SJCRH30 (cell line): ENCODE measurements at places on chromosomes 7 and 10.

DNA sequence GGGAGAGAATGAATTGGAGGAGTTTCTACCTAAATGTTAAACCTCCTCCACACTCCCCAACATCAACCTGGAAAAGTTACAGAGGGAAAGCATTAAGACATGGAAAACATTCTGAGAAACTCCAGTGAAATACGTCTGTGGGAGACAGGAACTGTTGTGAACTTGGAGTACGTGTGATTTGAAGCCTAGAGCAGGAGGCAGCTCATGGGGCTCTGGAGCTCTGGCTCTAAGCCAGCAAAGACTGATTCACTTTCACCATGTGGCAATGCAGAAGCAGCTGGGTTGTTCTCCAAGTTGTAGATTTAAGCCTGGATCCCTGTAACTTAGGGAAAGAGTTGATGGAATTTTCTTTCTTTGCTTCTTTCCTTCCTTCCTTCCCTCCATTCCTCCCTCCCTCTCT, 503.2 kb downstream of the NRG3 start:
- DNase-seq: peak; percentile 55

- DNase-seq: no peak
Measured at GRCh38 chr7:11505471-11505985, 326.5 kb downstream of the THSD7A start.

DNA sequence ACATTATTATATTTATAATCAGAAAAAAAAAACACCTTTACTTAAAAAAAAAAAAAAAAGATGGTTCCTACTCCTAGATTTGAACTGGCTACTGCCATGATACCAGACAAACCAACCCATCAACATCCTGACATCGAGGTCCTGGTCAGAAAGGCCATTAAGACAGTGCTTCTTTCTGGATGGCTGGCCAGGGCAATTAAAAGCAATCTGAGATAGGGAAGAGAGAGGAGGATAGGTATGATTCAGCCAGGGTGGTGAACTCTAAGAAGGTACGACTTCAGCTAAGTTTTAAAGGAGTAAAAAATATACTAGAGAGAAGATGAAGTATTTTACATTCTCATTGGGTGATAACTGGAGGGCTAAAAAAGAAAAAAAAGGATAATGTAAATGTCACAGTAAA, 139.0 kb downstream of the DOCK4 start:
- no peak for DNase-seq

DNA sequence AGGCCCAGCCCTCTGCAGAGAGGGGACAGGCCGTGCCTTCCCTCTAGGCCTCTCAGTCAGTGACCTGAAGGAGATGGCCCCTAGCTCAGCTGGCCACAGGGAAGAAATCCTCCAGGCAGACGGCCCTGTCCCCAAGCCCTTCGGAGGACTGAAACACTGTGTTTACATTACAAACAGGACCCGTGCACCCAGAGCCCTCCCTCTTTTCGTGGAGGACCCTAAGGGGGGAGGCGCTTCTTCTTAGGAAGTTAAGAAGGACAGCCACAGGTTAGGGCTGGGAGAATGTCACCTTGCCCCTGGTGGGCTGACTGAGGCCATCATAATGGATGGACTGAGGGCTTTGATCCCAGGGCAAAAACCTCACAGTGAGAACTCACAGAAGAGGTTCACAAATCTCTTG, 154.9 kb downstream of the SLIT1 start:
- no peak for DNase-seq

DNA sequence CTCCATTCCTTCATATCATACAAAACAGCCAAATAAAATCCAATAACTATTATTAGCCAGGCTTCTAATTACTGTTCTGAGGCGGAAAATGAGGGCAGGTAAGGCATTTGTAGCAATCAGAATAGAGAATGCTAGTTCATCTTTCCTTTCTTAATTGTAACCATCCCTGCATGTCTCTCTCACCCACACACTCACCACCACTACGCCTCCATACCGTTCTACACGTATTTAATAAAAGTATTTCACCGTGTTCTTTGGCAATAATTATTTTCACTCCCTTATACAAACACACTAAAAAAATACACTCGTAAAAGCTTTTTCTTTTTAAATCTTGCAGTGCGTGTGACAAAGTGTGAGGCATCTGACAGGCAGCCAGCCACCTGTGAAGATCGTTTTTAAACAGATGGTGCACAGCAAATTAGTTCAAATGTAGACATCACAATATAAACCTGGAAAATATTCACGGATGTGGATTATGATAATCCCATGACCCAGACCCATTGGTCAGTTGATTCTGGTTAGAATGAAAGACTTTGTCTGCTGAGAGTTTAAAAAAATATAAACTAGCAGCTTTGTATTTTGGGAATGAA, 653.6 kb downstream of the REEP3 start:
- DNase-seq: no peak

DNA sequence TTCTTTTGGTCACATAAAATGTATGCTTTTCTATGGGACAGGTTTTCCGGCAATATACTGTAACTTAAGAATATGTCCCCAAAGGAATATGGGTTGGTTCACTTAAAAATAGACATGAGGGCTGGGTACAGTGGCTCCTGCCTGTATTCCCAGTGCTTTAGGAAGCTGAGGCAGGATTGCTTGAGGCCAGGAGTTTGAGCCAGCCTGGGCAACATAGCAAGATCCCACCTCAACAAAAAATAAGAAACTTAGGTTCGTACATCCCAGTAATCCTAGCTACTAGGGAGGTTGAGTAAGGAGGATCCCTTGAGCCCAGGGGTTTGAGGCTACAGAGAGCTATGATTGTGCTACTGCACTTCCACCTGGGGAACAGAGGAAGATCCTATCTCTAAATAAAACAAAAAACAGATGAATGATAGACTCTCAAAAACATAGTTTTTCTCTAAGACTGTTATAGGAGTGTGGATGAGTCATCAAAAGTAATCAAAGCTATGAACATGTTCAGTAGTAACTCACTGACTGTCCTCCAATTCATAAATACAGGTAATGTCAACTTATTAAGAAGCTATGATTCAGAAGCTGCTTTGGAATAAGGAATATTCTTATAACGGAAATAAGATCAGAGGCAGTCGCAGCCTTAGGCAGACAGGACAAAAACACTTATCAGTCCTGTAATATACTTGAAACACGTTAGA, 2.6 kb upstream of the SEC31B start:
- no peak for DNase-seq

DNA sequence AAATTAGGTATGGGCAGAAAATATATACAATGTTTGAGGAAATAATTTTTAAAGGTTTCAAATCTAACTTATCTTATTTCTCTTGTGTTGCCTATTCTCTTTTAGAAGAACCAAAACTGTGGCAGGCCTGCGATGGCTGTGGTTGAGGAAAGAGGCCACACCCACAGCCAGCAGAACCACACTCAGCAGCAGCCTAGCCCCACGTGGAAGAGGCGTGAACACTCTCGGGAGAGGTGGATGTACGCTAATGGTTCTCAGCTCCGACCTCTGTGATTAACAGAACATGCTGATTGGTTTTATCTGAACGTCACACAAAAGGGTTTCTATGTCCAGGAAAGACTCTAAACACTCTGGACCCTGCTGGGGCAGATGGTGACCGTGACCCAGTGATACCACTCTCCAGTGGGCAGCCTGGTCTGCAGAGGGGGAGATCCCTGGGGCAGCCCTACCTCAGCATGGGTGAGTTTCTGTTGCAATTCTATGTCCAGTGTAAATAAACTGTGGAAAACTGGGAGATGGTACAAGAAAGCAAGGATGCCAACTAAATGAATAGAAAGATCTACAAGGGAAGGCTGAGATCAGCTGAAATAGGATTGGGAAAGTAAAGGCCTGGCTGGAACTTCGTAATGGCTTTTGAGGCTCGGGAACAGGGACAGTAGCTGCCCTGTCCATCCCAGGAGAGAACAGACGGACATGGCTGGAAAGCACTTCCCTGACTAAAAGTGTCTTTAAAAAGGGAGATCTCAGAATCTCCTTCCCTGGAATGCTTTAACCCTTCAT, 26.6 kb downstream of the DIP2C start:
- DNase-seq: no peak

DNA sequence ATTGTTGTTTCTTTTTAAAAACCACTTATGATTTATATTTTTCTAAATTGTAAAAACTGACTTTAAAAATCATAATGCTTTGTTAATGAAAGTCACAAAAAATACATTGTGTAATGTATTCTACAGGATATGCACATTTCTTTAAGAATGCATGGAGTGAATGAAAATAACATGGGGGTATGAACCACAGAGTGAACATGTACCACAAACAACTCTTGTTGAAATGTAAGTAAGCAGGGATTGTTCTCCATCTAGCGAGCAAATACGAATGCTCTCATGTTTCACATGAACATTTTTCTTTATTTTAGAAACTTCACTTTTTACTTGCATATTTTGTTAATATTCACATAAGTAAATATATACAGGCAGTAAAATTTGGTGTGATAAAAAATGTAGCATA, 35.6 kb upstream of the LAMB4 start:
- DNase-seq: no peak

GRCh38 chr7:80807166-80807900, 111.5 kb downstream of the SEMA3C start:
- peak; percentile 26 for DNase-seq

DNA sequence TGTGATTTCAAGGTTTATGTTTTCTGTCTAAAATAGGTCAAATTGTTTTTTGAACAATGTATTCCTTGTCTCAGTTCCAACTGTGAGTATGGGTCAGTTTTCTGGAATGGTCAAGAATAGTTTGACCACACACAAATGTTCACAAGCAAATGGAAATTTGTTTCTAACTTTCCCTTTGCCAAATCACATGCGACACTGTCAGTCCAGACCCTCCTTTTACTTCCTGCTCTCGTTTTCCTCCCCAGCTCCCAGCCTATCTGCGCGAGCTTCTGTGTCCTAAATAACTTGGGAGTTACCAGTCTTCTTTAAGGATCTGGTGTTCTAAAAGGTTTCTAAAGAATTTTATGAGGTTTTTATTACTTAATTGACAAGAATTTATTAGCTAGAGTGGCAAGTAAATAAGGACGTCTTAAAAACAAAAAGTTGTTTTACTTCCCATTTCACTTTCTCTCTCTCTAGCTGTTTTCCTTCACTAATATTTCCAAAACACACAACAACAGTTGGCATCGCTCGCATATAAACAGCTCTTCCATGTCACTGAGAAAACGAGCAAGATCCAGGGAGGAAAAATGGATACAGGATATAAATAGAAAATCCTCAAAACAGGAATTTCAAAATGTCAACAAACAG, 266.1 kb upstream of the KLF6 start:
- DNase-seq: no peak

DNA sequence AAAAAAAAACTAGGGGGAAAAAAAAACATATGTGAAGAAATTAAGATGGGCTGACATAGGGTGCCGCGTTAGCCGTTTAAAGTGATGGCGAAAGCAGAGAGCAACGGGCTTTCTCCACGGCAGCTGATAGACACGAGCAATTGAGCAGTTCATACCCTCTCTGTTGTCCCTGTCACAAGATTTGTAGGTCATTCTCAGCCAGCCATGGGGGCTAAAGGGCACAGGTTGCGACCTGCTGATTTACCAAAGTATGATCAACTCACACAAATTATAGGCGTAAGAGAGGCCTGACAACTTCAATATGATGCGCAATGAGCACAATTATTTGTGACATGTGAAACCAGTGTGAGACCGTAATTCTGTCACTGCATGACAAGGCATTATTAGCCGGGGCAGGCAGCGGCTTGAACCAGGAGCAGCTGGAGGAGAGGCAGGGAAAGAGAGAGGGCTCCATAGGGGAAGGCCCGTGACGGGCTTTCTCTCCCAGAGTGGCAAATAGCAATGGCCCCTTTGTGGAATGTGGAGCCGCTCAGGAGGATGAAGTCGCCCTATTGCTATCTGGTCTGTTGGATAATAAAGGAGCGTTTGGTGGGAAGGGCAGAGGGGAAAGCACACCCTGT, 195.1 kb upstream of the HABP2 start:
- DNase-seq: peak; percentile 12

GRCh38 chr10:76453332-76453731, 1021.9 kb downstream of the LRMDA start:
- DNase-seq: no peak

DNA sequence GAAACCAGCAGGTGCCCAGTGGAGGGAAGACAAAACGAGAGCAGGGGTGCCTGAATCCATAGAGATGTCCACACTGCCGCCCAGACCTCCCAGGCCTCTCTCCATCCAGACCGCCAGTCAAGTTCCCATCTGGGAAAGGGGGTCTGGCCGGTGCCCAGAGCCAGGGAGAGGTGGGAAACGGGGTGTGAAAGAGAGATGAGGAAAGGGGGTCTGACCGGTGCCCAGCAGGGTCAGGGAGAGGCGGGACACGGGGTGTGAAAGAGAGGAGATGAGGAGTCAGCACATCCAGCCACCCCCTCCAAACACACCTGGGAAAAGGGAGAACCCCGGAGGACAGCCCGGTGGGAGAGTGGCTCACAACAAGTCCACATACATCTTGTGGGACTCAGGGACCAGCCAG, 185.8 kb downstream of the PTPRN2 start:
- DNase-seq: no peak

- no peak for DNase-seq
Measured at GRCh38 chr7:149140831-149141230, 6.4 kb upstream of the ZNF398 start.

- no peak for DNase-seq
Measured at GRCh38 chr10:72127571-72127970, 39.2 kb upstream of the SPOCK2 start.

DNA sequence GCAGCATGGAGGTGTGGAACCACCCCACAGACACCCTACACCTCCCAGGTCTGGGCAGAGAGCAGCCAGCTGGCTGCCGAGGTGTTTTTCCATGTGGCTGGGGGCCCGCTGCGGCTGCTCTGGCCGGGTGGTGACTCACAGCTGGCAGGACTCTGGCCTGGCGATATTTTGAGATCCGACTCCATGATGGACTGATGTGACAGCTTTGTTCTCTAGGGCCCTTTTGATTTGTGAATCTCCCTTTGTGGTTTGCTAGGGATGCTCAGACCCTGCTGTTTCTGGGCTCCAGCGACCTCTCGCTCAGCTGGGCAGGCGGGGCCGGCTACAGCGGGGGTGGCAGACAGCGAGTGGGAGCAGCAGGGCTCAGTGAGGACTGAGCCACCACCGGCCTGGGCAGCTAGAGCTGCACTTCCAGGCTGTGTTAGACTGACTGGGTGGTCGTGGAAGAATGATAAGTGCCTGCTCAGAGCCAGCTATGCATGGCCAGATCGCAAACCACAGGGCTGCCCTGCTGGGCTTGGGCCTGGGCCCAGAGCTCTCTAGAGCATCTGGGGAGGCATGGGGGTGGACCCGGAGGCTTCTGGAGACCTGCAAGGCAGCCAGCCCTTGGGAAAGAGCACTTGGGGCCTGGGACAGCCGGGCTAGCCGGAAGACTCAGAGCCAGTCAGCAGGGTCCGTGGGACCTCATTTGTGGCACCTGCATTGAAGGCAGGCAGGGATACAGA, 46.2 kb upstream of the GDF10 start:
- DNase-seq: peak; percentile 13

DNA sequence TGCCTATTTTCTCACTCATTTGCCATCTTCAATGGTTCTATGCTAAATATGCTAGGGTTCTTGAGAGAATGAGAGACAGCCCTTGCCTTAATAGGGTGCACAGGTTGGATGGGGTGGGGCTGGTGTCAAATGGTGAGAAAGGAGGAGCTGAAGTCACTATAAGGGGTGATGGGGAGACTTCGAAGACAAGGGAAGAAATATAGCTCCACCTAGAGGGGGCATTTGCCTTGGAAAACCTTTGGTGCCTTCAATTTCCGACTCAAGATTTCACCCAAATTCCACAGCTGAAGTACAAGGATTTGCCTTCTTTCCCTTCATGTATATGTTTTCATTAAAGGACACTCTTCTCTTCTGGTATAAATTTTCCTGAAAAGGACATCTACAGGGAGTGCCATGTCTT, 5.6 kb downstream of the PTN start:
- DNase-seq: peak; percentile 9
